A172 (cell line): ENCODE measurements at places on chromosomes 12 and 14. TPM values are rescaled to one million over a fixed set of nuclear protein-coding genes. Genes with fewer than 3 reads are reported as not detected.

The LPAR5 gene
- total RNA-seq: 2.5 TPM in 2 replicates

The PZP gene
- not detected in 2 replicates for total RNA-seq

The CLSTN3 gene
- total RNA-seq: 8.5 and 15.6 TPM in 2 replicates

The TSPAN19 gene
- total RNA-seq: not detected in 2 replicates

DNA sequence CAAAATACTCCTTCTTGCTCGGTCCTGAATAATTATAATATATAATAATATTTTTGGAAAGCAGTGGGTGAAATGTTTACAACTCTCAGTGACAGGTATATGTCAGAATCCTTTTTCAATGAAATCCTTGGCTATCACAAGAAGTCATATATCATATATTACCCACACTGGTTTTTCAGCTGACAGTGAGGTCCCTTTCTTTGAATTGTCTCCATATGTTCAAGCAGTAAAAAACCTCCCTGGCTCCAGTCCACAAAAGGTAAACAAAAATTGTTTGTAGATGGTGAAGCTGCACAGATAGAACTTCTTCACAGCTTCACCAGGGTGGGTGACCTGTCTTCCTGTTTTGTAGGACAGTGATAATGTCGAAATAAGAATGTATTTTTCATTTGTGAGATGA, 44.0 kb downstream of the A2ML1 start:
- no peak for DNase-seq

- DNase-seq: no peak
These were observed 4.1 kb downstream of the CKB start for GRCh38 chr14:103518422-103519042.

DNA sequence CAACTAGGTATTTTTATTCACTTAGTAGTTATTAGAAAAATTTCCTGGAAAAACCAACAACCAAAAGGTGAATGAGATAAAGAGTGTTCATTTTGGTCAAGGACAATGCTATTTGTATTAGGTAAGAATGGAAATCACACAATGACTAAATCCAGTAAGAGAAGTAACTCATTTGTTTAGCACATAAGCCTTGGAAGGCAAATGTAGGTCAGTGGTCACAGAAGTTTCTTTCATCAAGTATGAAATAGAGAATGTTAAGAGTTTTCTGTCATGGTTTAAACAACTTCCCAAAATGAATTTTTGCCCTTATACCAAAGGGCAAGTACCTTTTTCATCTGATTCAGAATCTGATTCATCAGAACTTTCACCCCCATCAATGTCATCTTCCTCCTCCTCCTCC, 101.7 kb downstream of the KIF21A start:
- no peak for DNase-seq

DNA sequence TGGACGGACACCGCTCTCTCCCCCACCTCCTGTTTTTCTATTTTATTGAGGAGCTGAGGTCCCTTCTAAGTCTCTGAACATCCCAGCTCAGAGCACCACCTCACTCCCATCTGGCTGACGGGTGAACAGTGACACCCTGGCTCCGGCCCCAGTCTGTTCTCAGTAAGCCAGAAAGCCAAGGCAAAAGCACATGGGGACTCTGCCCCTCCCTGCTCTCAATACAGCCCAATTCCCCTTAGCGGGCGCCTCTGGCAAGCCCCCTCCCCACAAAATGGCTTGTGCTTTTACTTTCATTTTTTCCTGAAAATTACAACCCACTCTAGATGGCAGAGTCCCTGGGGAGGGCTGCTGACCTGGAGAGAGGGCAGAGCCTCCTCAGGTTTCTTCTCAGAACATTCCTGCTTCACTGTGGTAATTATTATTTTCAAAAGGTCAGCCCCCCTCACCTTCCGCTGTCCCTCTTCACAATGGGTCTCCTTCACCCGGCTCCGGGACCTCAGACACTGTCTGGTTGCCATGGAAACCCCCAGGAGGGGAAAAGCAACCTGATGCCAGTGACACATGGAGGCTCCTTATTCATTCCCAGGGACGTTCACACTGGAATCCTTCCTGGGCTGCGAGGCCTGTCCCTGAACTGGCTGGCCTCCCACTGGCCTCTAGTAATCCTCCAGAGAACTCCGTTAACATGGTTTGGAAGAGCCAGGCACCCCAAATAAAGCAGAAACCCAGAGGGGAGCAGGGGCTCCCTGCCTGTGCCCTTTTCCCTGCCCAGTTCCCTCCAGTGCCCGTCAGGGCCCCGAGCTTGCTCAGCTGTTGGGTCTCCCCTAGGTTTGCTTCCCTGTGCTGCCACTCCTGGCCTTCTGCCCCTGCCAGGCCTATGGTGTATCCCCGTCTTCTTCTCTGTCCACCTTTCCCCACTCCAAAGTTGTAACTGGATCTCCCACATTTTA, 15.9 kb downstream of the COL2A1 start:
- no peak for DNase-seq

DNA sequence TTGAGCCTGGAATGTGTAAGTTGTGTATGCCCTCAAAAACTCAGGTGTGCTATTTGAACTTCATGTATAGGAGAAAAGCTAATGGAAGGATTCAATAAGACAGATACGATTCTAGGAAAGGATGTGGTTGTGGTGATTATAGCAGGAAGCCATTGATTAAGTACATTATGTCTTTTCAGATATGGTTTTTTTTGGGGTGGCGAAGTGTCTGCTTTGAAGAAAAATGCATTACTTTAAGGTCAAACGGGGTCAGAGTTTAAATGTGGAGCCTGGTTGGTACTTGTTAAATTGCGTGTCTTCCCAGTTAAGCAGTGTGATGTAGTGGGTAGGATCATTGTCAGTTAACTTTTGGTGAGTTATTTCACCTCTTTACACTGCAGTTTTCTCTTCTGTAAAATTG, 13.0 kb upstream of the NUP107 start:
- no peak for DNase-seq

DNA sequence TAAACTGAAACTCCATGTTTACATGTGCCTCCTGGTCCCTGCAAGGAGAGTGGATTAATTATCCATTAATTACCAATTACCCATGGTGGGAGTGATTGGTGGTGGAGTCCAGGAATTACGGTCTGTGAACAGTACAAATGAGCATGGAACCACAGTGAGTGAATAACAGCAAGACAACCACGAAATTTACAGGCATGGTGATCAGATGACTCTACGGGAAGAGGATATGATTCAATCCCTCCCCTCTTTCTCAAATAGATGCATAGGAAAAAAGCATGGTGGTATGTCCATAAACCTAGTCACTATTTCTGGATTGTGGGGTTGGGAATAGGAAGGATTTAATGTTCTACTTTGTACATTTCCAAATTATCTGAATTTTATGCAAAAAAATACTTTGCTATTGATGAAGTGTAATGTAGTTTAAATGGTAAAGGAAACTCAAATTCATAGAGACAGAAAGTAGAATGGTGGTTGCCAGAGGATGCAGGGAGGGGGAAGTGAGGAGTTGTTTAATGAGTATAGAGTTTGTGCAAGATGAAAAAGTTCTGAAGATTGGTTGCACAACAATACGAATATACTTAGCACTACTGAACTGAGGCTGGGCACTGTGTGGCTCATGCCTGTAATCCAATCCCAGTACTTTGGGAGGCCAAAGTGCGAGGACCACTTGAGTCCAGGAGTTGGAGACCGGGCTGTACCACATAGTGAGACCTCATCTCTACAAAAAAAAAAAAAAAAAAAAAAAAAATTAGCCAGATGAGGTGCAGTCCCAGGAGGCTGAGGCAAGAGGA, 41.2 kb upstream of the C12orf75 start:
- DNase-seq: peak; percentile 57

DNA sequence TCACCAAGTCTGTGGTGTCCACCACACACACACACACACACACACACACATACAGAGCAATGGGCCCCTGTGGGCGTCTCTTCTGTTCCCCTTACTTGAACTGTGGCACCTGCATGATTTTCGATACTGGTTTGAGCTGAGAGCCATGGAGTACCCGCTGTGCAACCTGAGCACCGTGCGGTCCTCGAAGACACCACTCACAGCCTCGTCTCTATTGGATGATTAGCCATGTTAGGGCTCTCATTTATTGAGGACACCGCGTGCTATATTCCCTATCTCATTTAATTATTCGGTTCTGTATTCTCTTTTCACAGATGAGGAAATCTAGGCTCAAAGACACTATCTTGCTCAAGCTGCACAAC, 623 bp upstream of the C14orf132 start:
- DNase-seq: no peak

- DNase-seq: no peak
These were observed 2.3 kb upstream of the LUM start for GRCh38 chr12:91113621-91114020.

DNA sequence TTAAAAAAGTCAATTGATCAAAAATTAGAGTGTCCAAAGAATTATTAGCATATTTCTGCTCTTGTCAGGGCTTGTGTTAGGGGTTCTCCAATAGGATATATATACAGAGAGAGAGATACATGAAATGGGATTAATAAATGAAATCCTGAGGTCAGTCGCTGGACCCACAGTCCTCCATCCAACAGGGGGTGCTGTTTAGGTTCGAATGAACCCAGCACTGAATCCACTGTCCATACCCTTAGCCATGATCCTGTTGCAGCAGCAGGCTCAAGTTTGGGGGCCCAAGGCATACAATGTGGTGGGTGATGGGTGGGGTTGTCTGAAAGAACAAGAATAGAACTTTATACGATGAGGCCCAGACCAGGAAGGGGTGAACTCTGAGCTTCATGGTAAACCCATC, 780 bp upstream of the MYO1H start:
- DNase-seq: no peak

DNA sequence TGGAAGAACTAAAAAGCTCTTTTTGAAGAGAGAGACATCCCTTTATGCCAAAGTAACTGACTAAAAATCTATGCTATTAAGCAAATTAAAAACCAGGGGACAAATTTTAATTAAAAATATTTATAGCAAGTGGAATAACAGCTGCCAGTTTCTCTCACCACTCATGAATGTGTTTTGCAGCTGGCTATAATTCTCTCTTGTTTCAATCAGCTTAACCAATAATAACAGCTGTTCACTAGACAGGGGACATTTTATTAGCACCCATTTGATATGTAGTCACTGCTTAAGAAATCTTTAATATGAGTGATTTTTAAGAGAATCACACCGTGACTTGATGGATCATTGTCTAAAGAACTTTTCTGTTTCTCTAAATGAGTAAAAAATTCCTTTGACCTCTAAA, 34.2 kb upstream of the KRR1 start:
- DNase-seq: no peak
